Activated CD8-positive, alpha-beta T cell treated with anti-CD3 and anti-CD28 coated beads, Interleukin-2, amount 10 ng/mL, durations not matched to agents 7 days and 5 days (primary cell): ENCODE measurements at places on chromosomes 1 and 21. TPM values are rescaled to one million over a fixed set of nuclear protein-coding genes. Genes with fewer than 3 reads are reported as not detected.

ELOVL1 gene
- 71.0 TPM for total RNA-seq

GRCh38 chr1:26911399-26912146 is 2.2 kb downstream of the NR0B2 start:
- H3K36me3 ChIP-seq: no peaks in the 10 kb centered on the region
- peaks cover 7% of the 10 kb centered on the region for H3K27me3 ChIP-seq
- H3K27ac ChIP-seq: no peak overlapping the region
- H3K4me1 ChIP-seq: no peaks in the 10 kb centered on the region

- H3K4me1 ChIP-seq: peaks cover 31% of the 10 kb centered on the region
- no peaks in the 10 kb centered on the region for H3K27me3 ChIP-seq
- H3K36me3 ChIP-seq: peaks cover 24% of the 10 kb centered on the region
- peak; percentile 77 for DNase-seq
Measured at GRCh38 chr1:217482356-217483102, 148.4 kb downstream of the GPATCH2 start.

DNA sequence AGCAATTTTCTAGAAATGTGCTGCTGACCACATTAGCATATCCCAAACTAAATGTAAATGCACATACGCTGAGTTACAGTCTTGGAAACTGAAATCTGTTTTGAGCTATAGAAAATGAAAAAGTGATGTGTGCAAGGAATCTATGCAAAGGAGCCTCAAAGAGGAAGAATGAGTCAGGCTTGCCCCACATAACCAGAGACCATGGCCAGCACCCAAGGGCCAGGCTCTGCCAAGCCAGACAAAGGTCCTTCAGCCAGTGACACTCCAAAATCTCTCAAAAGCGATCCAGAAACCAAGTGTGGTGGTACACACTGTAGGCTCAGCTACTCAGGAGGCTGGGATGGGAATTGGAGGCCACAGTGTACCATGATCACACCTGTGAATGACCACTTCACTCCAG is 195.2 kb downstream of the TOMM20 start:
- H3K27ac ChIP-seq: peak overlapping the region; percentile 64
- no peak overlapping the region for H3K4me3 ChIP-seq
- H3K4me1 ChIP-seq: peaks cover 39% of the 10 kb centered on the region
- no peaks in the 10 kb centered on the region for H3K27me3 ChIP-seq
- DNase-seq: no peak

DNA sequence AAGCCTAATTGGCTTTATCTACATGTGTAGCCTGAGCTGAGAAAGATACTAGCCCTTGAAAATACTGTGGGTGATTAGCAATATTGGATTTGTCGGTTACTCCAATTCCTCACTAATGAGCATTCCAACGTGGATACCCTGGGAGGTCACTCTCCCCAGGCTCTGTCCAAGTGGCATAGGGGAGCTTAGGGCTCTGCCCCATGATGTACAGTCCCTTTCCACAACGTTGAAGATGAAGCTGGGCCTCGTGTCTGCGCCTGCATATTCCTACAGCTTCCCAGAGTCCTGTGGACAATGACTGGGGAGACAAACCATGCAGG is 2.6 kb downstream of the RCC1 start:
- H3K27me3 ChIP-seq: no peaks in the 10 kb centered on the region
- peaks cover 69% of the 10 kb centered on the region for H3K36me3 ChIP-seq
- no peak for DNase-seq
- H3K4me1 ChIP-seq: peaks cover 48% of the 10 kb centered on the region
